ENCODE measurements at places on chromosomes 4 and X.

GRCh38 chr4:1544861-1545281, 138.6 kb upstream of the NKX1-1 start:
- DNase-seq = no peak

DNA sequence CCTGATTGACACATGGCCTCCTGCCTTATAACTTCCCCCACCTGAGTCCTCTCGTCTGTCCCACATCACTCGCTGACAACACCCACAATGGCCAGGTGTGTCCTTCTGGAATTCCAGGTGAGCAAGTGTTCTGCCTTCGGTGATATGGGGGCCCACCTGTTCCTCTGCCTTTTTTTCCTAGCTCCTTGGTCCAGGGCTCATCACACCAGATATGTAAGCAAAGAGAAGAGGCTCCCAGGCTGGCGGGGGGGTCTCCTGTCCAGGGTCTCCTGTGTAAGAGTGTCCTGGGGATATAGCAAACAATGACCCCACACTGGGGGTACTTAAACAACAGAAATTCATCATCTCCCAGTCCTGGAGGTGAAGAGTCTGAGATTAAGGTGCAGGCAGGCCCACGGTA, 25.2 kb downstream of the P2RY8 start:
- DNase-seq = no peak

DNA sequence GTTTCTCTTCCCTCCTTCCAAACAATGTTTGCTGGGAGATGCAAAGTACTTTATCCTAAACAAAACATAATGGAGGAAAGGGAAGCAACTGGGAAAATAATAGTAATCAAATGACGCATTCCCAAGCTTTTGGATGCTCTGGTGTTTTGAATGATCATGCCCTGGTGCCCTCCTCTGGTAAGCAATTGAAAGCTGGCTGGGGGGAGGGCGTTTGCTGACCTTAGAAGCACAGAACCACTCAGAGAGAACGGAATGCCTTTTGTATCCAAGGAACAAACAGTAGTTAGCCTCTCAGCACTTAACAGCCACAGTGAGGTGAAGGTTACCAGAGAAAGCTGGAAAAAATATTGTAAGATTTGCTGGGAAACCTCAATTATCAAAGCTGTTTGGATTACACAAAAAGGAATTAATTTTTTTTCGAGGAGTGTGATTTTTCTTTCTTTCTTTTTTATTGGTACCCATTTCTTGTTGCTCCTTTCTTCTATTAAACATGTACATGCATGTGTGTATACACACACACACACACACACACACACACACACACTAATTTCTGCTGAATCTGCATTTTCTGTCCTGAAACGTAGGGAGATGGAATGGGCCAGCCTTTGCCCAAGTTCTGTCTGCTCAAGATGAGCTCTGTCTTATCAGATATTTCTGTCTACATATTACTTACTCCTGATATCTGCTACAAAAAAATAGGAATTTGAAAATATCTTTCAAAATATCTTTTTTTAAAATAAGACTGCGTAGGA, 155.8 kb upstream of the IGFBP7 start:
- no peak for DNase-seq

DNA sequence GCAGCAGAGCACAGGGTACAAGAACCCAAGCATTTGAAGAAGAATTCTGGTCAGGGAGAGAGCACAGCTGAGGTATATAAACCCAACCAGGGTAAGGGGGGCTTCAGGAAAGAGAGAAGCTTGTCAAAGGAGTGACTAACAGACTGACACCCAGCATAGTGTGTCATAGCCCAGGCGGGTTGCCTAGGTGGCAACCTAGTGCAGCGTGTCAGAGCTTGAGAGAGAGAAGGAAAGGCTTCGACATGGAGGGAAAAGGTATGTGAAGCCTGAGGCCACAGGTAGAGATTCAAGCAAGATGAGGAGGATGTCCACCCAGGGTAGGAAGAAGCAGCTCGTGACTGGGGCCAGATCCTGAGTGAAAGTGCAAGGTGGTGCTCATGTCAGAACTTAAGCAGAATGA, 8.5 kb upstream of the ANTXR2 start:
- no peak for DNase-seq

DNA sequence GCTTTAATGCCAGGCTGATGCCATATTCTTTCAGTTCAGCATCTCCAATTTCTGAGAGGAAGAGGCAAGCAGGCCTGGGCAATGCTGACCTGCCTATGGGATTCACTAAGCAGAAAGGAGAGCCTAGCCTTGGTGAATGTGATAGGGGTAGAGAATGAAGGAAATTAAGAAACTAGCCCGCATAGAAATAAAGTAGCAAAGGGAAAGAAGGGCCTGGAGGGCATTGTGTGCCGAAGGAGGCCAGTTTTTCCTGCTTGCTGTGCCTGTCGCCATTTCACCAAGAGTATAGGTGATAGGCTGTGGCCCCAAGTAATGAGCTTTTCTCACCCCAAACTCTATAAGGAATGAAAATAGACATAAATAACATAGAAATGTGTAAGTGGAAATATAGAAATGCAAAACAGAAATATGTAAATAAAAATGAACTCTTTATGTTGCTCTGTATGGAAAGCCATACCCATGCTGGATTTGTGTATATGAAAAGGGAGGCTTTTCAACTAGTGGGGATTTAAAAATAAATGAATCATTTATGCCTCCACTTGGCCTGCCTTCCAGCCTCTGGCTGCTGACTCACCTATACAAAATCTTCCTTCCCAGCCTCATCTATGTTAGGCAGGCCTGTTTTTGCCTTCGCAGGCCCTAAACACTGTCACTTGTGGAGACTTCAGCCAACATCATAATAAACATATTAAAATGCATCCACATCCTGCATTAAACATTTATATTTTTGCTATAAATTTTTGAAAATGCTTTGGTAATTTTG, 5.1 kb upstream of the OCRL start:
- DNase-seq = no peak

GRCh38 chrX:149060921-149061320, 444.2 kb downstream of the IDS start:
- DNase-seq = no peak

DNA sequence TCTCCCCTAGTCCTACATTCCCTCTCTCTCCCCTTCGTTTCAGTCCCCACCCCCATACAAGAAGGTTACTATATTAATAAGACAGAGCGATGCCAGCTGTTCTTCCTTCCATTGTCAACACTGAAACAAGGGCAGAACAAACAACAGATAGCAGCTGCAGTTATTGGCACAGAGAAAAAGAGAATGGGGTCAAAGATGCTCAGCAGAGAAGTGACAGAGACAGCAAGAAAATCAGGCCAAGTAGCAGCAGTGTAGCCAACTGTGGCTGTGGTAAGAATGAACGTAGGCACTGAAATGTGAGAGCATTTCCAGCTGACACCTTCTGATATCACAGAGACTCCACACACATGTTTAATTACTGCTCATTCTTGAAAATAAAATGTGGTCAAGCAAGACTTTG, 641.8 kb downstream of the FSTL5 start:
- DNase-seq = no peak

DNA sequence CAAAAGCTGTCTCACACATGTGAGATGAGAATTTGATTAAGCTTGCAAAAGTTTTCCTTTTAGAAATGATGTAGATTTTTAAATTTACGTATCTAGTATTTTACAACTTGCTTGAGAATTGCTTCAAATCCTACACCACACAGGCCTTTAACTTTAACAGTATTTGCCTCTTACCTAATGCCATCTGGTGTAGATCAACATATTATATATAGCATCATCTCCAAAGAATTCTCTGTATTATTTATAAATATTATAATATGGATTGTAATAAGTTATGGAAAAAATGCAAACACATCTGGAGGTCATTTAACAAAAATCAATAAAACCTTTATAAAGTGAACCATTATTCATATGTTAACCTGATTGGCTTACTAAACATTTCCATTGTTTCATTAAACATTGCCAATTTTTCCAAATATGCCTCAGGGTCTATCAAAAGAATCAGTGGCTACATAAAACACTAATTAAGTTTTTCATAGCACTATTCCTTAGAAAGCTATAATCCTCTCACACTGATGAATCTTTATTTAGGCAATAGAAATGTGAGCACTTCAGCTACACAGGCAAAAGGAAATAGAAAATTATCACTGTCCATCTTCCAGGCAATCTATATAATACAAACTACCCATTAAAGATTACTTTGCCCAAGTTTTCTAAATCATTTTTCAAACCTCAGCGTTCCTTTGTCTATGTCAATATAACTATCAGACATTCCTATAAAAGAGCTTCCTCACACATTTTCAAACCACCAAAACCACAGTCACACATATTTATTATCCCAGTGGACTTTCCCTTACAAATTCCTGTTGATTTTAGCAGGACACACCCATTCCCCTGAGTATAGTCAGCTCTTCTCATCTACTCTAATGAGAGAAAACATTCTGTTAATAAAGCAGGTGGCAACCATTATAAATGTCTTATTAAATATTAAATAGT, 83.5 kb upstream of the INTU start:
- no peak for DNase-seq

DNA sequence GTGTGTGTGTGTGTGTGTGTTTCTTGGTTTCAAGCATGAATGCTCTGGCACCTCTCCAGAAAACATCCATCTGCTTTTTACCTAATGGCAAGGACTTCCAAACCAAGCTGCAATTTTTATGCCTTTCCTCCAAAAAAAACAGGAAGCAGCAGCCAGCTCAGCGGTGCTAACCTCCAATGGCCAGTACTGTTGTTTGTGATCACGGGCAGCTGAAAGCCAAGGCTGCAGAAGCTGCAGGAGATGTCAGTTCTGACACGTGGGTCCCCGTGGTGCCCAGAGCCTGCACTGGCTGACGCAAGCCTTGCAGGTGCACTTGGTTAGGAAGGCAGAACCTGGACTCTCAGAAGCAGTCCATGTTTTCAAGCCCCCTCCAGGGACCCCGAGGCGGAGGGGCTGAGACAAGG, 313.6 kb upstream of the DDX53 start:
- peak; percentile 51 for DNase-seq

- DNase-seq = no peak
Observed at GRCh38 chr4:48633657-48634056, 143.6 kb downstream of the ZAR1 start.

Measured in cerebellar nuclear complex (tissue), 1 donor.